ENCODE measurements at places on chromosomes 6 and 20.

DNA sequence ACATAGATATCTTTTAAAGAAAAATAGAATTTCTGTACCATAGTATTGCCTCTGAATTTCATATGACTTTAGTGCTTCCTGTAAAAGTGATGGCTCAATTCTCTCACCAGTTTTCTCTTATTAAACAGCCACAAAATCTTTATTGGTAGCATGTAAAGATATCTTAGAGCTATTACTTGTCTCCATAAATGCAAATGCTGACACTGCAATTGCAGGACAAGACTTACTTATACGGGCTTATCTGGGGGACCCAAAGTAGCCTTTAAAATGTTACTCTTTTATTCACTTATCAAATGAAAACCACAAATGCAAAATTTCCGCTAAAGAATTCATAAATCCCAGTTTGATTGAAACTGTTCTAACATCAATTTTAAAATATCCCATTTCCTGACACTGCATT, 287.1 kb upstream of the SPTLC3 start:
- DNase-seq, result no peak

GRCh38 chr6:48567016-48567415, 456.0 kb upstream of the PTCHD4 start:
- no peak for DNase-seq

DNA sequence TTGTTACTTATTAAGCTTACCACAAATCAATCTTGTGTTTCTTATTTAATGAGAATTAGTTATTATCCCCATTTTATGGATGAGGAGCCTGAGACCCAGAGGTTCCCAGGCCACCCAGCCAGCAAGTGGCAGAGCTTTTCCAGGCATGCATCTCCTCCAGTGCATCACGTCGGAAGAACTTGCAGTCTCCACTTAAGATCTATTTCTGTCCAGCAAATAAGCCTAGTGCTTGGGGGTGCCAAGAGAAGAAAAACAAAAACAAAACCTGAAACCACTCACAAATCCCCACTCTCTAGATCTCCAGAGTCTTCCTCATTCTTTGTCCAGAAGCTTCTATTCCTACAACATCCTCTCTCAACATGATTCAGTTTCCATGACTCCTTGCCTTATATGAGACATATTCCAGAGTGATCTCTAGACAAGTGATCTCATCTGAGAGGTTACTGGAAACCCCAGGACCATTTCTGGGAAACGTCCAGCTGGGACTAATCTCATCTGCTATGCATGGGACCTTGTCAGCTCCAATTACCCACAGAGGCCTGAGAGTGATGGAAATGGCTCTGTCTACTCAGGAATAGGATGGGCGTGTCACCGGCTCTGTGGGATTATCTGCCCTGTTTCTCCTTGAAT, 4.1 kb downstream of the GUCA1B start:
- DNase-seq, result no peak

GRCh38 chr6:169075915-169076654, 177.6 kb downstream of the THBS2 start:
- DNase-seq, result no peak

- DNase-seq, result peak; percentile 76
Observed at GRCh38 chr20:20360464-20360863, 7.4 kb upstream of the INSM1 start.

GRCh38 chr20:31990641-31991338, 19.4 kb upstream of the CCM2L start:
- no peak for DNase-seq

DNA sequence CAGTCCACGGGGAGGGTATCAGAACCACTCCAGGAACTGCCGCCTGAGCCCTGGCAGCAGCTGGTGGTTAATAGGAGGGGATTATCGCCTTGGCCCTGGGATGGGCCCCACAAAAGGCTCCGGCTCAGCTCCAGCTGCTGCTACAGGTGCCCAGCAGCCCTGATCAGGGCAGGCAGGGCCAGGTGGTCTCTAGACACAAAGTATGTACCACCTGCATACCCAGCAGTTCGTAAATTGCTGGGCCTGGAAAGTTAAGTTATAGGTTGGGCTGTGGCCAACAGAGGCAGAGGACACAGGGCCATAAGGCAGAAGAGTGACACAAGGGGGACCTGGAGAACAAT, 35.1 kb downstream of the RRBP1 start:
- peak; percentile 45 for DNase-seq
